Suprapubic skin (tissue), 4 donors: ENCODE measurements at places on chromosomes 11 and 22.
A peak's percentile ranks its signal among the peaks of the same experiment; 100 is the strongest.

DNA sequence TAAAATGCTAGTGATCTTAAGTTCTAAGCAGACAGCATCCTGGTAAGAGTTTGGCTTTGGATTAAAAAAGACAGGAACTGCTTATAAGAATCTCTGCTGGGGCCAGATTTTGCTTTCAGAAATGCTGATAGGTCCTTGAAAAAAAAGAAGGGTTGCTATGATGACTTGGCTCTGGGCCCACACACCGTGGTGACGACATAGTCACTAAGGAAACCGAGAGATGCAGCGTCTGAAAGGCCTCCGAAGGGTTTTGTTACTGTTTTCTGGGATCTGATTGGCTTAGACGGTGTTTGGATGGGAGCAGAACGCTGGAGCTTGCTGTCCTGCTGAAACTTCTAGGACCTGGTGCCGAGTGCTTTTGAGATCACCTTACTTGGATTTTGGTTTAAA lies 8.4 kb downstream of the FAM118A start:
- DNase-seq: no peak

DNA sequence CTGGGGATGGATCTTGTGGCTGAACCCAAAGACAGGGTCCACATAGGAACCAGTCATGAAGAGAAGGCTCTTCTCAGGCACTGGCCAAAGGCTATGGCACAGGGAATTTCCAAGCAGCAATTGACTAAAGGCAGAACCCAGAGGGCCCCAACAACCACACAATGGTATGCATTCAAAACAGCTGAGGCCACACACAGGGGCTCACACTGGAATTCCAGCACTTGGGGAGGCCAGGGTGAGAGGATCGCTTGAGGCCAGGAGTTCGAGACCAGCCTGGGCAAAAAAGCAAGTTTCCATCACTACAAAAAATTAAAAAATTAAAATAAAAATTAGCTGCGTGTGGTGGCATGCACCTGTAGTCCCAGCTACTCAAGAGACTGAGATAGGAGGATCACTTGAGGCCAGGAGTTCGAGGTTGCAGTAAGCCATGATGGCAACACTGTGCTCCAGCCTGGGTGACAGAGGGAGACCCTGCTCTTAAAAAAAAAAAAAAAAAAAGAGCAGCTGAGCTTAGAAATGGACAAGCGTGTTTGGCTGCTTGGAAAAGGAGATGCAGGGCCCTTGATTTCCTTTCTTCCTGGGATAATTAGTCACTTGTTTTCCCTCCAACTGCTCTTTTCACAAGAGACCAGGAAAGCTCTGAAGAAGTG lies 44.6 kb downstream of the MYH9 start:
- DNase-seq: no peak

- DNase-seq: no peak
Measured at GRCh38 chr22:36208162-36208765, 6.7 kb upstream of the APOL4 start.

- no peak for DNase-seq
Measured at GRCh38 chr11:12503886-12504285, 126.5 kb downstream of the PARVA start.

GRCh38 chr11:19673924-19674729 lies 38.5 kb upstream of the NAV2 start:
- peak; percentile 82 for DNase-seq

- no peak for DNase-seq
Measured at GRCh38 chr11:95545116-95545875, 244.3 kb downstream of the FAM76B start.

DNA sequence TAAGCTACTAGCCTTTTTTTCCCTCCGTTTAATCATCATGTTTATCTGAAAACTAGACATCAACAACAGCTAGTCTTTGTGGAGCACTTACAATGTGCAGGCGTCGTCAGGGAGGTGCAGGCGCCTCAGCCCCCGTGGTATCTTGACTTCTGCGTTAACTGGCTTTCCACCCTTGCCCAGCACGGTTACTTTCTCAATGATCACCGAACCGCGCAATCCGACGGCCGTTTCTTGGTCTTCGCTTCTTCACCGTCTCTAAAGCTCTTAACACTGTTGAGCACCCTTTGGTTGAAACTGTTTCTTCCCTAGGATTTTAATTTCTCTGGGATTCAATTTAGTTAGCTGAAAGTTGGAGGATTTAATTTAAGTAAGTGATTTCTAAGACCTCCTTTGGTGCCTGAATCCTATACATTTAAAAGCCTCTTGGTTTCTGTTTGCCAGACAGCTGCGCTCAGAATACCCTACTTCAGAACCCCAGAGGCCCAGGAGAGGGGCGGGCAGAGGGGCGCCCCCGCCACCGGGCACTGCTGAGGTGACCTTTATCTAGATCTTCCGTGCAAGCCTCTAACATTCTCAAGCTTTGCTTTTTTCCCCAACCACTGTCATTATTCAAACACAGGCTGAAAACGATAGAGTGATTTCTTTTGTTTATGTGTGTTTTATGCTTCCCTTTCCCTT lies 18.0 kb upstream of the TMEM218 start:
- no peak for DNase-seq
